Stimulated activated CD4-positive, alpha-beta T cell treated with anti-CD3 and anti-CD28 coated beads, Interleukin-15, amount 100 ng/mL, for 1 hour (primary cell): ENCODE measurements at places on chromosomes 7 and 10.

GRCh38 chr7:142880876-142881505 is 4.6 kb downstream of the TRPV6 start:
- DNase-seq, result peak; percentile 6

- DNase-seq, result no peak
Observed at GRCh38 chr7:28695300-28696295, 262.5 kb downstream of the TRIL start.

DNA sequence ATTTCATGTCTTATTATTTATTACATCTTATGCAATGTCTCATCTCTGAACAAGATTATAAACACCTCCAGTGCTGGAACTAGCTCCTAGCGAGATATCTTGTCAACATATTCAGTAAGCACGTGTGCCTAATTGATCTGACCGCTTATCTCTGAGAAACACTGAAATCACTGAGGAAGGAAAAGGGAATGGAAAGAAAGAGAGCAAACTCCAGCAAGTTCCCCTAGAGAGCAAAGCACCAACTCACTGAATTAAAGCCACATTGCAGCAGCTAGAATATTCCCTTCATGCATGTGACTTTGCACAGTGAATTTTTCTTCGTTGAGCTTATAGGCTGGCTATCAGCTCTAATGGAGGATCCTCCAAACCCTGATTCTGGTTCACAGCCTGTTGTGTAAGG is 177.1 kb upstream of the FRMD4A start:
- DNase-seq, result no peak

GRCh38 chr10:43874984-43875383 is 226.3 kb upstream of the ZNF32 start:
- DNase-seq, result no peak

GRCh38 chr7:90251304-90251635 is 6.3 kb downstream of the CFAP69 start:
- DNase-seq, result no peak

- DNase-seq, result no peak
Observed at GRCh38 chr7:100671353-100672327, 1.9 kb upstream of the GNB2 start.

DNA sequence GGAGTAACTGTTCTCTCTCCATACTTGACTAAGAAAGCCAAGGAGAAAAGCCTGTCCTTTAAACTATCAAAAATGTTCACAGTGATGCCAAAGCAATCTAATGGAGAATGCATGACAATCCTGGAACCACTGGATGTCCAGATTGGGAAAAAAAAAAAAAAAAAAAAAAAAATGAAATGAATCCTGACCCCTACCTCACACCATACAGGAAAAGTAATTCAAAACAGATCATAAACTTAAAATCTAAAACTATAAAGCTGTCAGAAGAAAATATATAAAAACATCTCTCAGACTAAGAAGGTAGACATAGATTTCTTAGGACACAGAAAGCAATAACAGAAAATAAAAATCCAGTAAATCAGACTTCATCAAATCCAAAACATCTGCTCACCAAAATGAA is 18.4 kb downstream of the FBXW4 start:
- no peak for DNase-seq

- DNase-seq, result no peak
Observed at GRCh38 chr7:26618449-26618848, 245.9 kb downstream of the SKAP2 start.

DNA sequence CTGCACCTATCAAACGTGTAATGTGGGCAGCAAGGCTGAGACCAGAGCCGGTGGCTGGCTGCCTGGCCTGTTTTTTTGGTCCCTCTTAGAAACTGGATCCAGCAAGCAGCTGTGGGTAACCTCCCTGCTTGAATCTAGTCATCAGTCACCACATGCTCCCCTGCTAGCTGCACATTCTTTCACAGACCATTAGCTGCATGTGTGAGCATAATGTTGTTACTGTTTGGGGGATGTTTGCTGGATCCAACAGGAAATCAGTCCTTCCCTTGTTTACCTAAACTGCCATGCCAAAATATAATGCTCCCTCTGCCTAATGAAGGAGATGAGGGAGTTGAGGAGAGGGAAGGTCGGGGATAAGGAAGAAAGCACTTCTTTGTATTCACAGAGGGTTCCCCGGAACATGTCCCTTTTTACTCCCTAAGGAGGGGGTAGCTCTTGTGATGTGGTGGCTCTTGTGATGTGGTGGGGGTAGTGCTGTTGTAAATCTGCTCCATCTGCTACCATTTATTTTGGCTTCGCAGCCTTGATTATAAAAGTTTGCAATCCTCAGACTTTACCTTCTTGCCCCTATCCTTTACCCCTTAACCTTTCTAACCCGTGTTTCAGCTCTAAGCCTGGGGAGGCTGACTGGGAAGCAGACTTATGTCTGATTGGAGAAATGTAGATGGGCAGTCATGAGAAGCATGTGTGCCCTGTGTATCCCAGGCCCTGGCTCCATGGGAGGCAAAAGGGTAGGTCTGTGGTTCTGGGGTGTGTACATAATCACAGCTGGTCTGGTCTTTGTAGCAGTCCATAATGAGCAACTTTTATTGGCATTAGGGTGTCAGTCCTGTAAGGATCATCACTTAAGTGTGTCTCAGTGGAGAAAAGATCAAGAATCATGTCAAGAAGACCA is 20.8 kb downstream of the LOXL4 start:
- DNase-seq, result no peak

DNA sequence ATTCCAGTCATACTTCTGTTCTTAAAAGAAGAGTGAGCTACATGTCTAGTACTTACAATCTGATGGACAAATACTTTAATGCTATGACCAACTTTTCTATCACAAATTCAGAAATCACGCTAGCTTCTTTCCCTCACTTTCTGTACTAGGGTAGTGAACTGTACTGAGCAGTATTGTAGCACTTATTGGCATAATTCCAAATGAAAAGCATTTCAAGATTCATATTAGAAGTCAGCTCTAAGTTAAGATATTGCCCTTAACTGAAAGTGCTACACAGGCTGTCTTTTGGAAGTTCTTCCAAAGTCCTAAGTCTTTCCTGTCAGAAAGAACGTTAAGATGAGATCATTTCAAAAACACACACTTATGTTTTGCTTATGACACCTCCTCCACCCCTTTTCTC is 13.4 kb downstream of the P4HA1 start:
- DNase-seq, result no peak

DNA sequence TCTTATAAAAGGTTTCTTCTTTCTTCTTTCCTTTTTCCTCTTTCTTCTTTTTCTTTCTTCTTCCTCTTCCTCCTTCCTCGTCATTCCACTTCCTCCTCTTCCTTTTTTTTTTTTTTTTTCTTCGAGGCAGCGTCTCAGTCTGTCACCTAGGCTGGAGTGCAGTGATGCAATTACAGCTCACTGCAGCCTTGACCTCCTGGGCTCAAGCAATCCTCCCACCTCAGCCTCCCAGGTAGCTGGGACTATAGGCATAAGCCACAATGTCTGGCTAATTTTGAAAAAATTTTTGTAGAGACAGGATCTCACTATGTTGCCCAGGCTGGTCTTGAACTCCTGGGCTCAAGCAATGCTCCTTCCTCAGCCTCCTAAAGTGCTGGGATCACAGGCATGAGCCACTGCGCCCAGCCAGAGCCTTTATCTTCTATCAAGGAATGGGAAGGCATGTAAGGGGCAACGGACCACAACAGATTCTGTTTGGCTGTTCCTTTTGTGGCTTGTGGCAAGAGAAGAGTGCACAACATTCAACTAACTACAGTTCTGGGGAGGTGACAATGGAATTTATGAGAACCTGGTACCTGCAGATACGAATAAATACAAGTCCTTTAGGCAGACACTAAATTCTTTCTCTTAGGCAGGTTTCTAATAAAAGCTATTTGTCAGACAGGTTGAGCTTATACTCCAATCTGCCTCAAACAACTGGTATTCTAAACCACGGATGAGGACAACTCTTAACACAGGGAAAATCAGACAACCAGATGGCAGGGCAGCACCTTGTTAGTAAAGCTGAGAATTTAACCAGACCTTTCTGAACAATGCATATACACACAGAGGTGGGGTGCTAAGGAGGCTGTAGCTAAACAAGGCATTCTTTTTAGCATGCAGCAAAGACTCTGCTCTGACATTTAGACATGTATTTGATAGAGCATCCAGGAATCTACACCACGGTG is 100.3 kb downstream of the DOCK4 start:
- no peak for DNase-seq

GRCh38 chr7:88003581-88003980 is 69.5 kb downstream of the ADAM22 start:
- no peak for DNase-seq

DNA sequence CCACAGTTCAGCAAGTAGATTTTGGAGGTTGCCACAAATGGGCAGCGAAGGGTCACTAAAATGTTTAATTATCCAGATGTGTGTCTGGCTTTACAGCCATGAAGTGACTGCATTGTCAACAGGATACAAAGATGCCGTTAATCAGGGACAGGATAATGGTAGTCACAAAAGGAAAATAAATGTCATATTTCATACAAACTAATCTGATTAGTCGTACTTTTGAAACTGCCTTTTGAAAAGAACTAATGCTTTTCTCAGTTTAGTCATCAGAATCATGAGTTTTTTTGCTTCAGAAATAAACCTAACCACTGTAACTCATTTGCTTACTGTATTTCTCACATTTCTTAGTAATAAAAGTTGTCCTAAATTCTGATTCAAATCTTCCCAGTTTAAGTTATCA is 22.2 kb upstream of the WNT16 start:
- no peak for DNase-seq

- DNase-seq, result no peak
Observed at GRCh38 chr10:12512332-12513002, 163.1 kb downstream of the CAMK1D start.

DNA sequence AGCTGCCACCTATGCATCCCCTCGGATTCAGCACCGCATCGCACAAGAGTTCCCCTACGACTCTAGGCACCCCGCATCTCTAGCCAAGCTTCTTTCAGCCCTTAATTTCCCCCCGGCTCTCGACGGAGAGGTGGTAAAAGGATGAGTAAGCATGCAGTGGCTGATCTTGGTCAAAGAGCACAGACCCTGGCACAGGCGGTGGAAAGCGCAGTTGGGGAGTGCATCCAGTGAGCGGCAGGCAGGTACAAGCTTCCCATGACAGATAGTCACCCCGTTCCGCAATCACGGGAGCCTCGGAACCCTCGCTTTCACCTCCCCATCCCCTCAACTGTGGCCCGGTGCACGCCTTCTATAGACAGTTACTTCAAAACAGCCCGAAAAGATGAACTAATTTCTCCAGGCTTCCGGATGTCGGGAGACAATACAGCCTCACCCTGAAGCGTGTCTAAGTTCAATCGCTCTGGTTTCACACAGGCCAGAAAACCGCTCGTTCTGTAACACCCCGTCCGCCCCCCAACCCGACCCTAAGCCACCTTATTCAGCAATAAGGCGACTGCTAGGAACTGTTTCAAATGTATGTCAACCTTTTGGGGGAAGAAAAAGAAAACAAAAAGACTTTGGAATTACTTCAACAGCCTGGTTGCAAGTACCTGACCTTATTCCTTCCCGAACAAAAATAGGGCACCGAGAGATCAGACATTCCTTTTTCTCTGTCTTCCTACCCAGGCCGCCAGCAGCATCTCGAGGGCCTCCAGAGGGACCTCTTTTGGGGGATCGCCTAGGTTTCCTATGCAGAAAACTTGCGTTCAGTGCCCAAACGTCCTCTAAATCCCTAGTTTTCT is 1.4 kb downstream of the RHEB start:
- DNase-seq, result peak; percentile 31

GRCh38 chr7:108815815-108816214 is 246.1 kb downstream of the DNAJB9 start:
- DNase-seq, result no peak

GRCh38 chr10:1731592-1731991 is 5.7 kb downstream of the ADARB2 start:
- no peak for DNase-seq

- DNase-seq, result no peak
Observed at GRCh38 chr7:140698477-140698876, 2.0 kb downstream of the NDUFB2 start.

GRCh38 chr10:79189853-79190435 is 121.2 kb downstream of the ZMIZ1 start:
- DNase-seq, result no peak

- DNase-seq, result no peak
Observed at GRCh38 chr7:157886711-157887110, 549.9 kb downstream of the DNAJB6 start.

GRCh38 chr10:50558371-50558770 is 65.4 kb downstream of the SGMS1 start:
- DNase-seq, result no peak

- DNase-seq, result no peak
Observed at GRCh38 chr7:31121601-31122000, 69.5 kb downstream of the ADCYAP1R1 start.

GRCh38 chr10:131346456-131346855 is 34.9 kb upstream of the TCERG1L start:
- DNase-seq, result no peak

DNA sequence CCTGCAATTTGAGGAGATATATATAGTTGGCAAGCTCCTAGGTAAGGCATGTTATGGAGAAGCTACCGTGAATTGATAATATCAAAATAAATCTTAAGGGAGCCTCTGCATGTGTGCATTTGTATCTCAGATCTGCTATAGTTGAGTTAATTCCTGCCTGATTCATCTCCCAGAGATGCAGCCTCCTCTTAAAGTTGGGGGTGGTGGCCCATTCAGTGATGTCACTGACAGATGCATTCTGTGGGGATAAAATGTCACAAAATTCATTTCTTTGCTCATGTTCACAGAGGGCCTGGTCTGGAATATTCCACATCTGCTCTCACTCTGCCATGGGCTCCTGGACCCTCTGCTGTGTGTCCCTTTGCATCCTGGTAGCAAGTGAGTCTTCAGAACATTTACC is 185.8 kb upstream of the PRSS1 start:
- no peak for DNase-seq

DNA sequence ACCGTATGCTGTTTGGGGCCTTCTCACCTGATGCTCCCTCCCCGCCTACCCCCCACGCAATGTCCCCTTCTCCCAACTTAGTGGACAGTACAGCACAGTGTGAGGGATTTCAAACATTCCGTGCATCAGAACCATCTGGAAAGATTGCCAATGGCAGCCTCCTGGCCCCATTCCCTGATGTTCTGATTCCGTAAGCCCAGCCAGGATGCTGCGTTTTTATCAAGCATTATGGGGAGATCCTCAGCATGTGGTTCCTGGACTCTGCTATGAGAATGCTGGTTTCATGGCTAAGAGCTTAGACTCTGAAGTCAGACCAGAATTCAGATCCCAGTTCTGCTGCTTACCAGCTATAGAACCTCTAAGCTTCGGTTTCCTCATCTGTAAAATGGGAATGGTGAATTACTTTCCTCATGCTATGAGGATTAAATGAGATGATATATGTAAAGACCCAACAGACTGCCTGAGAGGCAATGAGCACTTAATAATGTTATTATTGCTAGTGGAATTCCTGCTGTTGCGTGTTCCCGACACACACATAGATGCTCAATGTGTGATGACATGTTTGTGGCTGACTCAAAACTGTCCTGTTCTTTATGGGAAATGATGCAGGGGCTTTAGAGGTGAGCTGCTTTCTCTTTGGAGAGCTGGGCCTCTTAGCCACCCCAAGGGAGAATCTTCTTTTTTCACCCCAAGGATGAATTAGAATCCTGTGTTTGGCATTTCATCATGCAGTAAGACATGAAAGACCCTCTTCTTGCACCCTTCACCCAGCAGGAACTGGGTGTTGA is 60.8 kb upstream of the SMNDC1 start:
- DNase-seq, result no peak
